HCT116 (cell line): ENCODE measurements at places on chromosomes 6 and 20. TPM values are rescaled to one million over a fixed set of nuclear protein-coding genes. Genes with fewer than 3 reads are reported as not detected.

SIRPB1 gene
- total RNA-seq, result 1.9 TPM

RFX6 gene
- total RNA-seq, result not detected

HCRTR2 gene
- not detected for total RNA-seq

EYS gene
- not detected for total RNA-seq

KIFC1 gene
- 84.7 TPM for total RNA-seq

KCNK5 gene
- 9.5 TPM for total RNA-seq

TMEM200A gene
- 22.9 TPM for total RNA-seq

PTGIS gene
- total RNA-seq, result 0.25 TPM
